ENCODE measurements at places on chromosomes 7 and 10.
A peak's percentile ranks its signal among the peaks of the same experiment; 100 is the strongest.

DNA sequence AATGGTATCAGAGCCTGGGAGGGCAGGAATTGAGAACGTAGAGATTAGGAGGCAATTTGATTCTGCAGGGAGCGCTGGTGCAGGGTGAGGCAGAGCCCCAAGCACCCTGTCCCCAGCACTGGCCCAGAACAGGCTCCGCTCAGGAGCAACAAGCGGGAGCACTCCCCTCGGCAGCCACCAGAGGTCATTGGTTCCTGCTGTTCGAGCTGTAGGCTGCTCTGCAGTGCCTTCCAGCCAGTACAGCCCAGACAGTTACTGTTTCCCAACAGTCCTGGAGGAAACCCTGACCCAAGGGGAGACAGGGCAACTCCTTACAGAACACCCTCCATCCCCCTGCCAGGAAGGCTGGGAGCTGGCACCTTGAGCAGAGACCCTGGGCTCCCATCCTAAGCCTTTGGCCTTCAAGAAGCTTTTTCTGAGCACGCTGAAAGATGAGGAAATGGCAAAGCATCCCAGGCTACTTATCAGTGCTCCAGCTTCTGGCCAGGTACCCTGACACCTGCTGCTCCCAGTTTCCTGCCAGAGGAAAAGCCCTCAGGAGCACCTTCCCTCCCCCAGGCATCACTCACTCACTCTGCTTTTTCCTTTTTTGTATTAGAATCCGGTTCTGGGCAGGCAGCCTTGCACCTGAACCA, 71.2 kb upstream of the EFCAB10 start:
- no peak overlapping the region for H3K27ac ChIP-seq
- no peaks in the 10 kb centered on the region for H3K27me3 ChIP-seq
- no peaks in the 10 kb centered on the region for H3K36me3 ChIP-seq
- peak; percentile 64 for DNase-seq
- no peaks in the 10 kb centered on the region for H3K4me1 ChIP-seq

- no peak for DNase-seq
- no peak overlapping the region for H3K27ac ChIP-seq
- H3K27me3 ChIP-seq: peaks cover 58% of the 10 kb centered on the region
- H3K4me1 ChIP-seq: no peaks in the 10 kb centered on the region
- no peaks in the 10 kb centered on the region for H3K36me3 ChIP-seq
- H3K4me3 ChIP-seq: no peak overlapping the region
Measured at GRCh38 chr7:101620991-101621390, 8.1 kb downstream of the MYL10 start.

DNA sequence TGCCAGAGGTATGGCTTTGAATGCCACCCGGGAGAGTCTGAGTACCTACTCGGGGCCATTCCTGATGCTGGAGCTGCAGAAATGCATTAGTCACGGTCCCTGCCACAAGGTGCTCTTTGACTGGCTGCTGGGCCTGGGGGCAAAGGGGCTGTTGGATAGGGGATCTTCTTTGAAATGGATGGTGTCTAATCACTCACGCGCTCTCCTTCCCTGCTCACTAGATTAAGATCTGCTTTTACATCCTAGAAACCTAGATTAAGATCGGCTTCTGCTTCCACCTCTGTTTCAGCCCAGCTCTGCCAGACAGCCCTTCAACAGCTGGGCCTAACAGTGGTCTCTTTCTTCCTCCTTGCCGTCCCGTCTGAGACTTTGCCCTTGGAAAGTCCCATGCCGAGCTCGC, 57.2 kb downstream of the PAX2 start:
- H3K27me3 ChIP-seq: peaks cover 76% of the 10 kb centered on the region
- DNase-seq: no peak
- H3K4me1 ChIP-seq: no peaks in the 10 kb centered on the region
- no peak overlapping the region for H3K4me3 ChIP-seq
- no peaks in the 10 kb centered on the region for H3K36me3 ChIP-seq

DNA sequence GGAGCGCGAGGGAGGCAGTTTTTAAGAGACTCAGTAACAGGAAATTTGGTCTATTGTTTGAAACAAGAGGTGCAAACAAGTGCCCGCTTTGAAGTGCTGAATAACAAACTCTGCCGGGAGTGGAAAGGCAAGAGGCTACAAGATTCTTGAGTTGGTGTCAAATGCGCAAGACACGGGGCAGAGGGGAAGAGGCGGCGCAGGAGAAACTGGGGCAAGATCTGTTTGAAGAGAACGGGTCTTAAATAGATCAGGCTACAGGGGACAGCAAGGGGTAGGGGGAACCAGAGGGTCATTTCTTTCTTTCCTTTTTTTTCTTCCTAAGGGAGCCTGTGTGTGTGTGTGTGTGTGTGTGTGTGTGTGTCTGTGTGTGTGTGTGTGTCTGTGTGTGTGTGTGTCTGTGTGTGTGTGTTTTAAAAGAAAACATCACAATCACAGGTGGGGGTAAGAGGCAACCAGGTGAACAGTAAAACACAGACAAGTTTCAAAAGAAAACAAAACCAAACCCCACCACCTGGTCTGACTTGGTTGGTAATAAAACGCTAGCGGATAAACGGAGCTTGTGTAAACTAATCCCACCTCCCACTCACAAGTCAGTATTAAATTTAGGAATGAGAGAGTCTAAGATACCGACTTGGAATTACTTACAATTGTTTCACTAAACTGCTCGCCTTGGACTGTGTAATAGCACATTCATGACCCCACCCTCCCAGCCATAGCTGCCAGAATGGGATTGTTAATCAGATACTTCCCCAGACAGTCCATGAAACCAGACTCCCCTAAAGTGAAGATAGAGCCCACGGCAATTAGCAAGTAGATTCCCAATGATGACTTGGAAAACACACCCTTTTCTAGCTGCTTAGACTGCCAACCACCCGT, 13.1 kb upstream of the CUX1 start:
- DNase-seq: no peak
- H3K36me3 ChIP-seq: no peaks in the 10 kb centered on the region
- no peak overlapping the region for H3K27ac ChIP-seq
- no peak overlapping the region for H3K4me3 ChIP-seq
- no peaks in the 10 kb centered on the region for H3K4me1 ChIP-seq
- no peaks in the 10 kb centered on the region for H3K27me3 ChIP-seq

DNA sequence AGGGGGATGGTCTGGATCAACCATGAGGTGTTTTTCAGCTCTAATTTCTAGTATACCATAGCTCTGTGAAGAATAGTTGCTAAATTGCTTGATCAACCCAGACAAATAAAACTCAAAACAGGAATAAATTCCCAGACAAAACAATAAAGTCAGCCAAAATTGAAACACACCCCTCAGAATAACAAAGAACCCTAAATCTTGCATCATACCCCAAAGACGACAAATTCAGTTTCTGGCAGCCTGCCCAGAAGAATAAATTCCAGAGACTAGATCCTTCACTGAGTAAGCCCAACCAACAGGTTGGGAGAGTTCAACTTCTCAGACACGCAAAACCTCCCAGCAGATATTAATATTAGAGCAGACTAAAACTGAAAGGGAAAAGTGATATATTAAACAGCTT, 11.2 kb upstream of the SEM1 start:
- no peak for DNase-seq
- no peaks in the 10 kb centered on the region for H3K27me3 ChIP-seq
- no peak overlapping the region for H3K27ac ChIP-seq
- H3K4me1 ChIP-seq: no peaks in the 10 kb centered on the region
- no peak overlapping the region for H3K4me3 ChIP-seq

- H3K27me3 ChIP-seq: no peaks in the 10 kb centered on the region
- no peaks in the 10 kb centered on the region for H3K36me3 ChIP-seq
- H3K4me3 ChIP-seq: no peak overlapping the region
- 0 out of 2 replicates have a peak, but pooled peaks cover 3% of the 10 kb centered on the region for H3K4me1 ChIP-seq
Measured at GRCh38 chr7:69600710-69601519, 2.6 kb downstream of the AUTS2 start.

DNA sequence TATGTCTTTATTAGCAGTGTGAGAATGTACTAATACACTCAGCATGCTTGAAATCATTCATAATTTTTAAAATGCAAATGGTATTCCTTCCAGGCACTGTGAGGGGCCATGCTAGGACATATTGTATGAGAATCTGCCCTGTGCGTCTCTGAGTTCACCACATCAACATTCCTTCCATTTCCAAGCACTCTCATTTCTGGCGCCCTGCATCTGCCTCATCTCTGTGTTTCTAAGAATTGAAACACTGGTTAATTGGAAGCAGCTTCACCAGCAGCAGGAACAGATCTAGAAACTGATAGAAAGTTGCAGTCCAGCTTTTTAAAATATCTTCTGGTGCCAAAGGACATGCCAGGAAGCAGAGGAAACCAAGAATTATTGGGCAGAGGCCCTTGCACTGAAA, 555.9 kb upstream of the DPP6 start:
- no peaks in the 10 kb centered on the region for H3K36me3 ChIP-seq
- no peaks in the 10 kb centered on the region for H3K4me1 ChIP-seq
- H3K4me3 ChIP-seq: no peak overlapping the region
- DNase-seq: no peak
- H3K27ac ChIP-seq: no peak overlapping the region
- H3K27me3 ChIP-seq: no peaks in the 10 kb centered on the region

Data from MM.1S (cell line).